ENCODE measurements at places on chromosomes 16 and 17. TPM values are rescaled to one million over a fixed set of nuclear protein-coding genes. Genes with fewer than 3 reads are reported as not detected.

- DNase-seq, result no peak
Observed at GRCh38 chr17:69457603-69458002, 43.1 kb downstream of the MAP2K6 start.

The FOXJ1 gene
- 2.5 TPM for total RNA-seq

The DUSP14 gene
- total RNA-seq, result 7.3 TPM

- no peak for DNase-seq
Observed at GRCh38 chr17:55432358-55433028, 10.9 kb upstream of the MMD start.

DNA sequence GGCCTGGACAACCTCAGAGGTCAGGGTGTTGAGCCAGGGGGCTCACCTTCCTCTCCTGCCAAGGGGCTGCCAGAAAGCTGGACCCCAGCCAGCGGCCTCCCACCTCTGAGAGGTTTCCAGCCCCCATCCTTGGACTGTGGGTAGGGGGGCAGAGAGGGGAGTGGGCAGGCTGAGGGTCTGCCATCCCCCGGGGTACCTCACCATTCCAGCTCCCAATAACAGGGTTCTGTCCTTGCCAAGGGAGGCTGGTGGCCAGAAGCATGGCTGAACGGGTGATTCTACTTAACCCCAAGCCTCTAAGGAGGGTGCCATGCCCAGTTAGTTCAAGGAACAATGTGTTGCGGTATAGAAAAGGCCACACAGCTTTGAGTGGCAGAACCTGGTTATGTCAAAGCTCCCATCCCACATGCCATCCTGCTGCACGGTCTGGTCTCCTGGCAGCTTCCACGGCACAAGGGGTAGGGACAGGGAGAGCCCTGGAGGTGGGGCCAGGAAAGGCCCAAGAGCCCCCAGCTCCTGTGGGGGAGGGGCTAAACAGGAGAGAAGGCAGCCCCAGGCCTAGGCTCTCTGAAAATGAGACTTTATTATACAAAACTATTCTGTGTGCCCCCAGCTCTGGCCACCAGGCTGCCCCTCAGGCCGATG is 19.8 kb downstream of the B9D1 start:
- DNase-seq, result no peak

GRCh38 chr16:3131755-3132377 is 3.0 kb upstream of the ZNF213 start:
- DNase-seq, result no peak

DNA sequence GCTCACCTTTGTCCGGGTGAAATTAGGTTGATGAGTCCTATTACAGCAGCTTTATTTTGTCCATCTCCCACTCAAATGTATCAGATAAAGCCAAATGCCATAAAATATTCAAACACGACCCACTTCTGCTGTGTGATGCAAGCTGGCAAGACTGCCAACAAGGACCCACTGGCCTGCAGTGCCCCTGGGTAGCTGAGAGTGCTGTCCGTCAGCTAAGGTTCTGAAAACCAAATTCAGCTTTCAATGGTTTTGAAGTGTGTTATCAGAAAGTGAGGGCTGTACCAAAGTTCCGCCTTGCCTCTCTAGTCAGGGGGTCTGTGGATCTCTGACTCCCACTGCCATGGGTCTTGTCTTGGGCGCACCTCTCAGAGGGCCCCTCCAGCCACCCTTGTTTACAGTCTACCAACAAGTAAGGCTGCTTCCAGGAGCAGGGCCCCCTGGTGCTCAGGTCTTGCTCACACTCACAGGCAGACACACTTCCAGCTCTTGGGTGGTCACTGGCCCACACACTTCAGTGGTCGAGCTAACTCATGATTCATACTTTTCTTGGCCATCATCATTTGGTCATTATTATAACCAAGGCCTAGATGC is 10.5 kb upstream of the CCDC182 start:
- no peak for DNase-seq

All from ureter (tissue), 1 donor.